ENCODE measurements at places on chromosomes 7 and 10.

DNA sequence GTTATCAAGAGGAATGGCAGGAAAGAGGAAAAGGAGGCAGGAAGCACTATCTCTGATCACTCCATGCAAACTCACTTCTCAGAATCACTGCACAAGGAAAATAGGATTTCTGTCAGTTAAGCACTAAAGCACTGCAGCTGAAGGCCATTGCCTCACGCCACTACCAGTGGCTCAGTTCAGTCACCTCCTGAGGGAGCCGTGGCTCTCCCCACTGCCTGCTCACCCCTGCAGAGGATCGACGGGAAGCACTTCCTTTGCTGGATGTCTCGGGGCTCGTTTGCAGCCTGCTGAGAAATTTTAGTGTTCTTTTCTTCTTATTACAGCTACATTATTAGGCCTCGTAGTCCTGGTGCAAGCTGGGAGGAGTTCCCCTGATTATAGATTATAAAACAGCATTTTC lies 90.1 kb upstream of the ADCY1 start:
- DNase-seq = no peak

DNA sequence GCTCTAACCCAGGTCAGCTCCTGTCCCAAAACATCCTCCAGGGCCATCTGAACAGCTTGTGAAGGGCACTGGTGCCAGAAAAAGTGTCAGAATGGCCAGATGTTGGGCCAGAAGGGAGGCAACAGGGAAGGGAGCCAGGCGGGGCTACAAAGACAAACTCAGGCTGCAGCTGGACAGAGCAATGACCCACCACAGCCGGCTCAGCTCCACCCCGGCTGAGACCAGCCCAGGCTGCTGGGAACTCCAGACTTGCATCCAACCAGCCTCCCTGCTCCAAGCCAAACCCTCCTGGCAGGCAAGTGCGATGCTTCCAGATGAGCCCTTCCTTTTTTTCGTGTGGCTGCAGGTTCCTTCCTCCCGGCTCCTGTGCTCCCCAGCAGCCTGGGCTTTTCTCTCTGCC lies 466.9 kb downstream of the PTPRN2 start:
- no peak for DNase-seq

DNA sequence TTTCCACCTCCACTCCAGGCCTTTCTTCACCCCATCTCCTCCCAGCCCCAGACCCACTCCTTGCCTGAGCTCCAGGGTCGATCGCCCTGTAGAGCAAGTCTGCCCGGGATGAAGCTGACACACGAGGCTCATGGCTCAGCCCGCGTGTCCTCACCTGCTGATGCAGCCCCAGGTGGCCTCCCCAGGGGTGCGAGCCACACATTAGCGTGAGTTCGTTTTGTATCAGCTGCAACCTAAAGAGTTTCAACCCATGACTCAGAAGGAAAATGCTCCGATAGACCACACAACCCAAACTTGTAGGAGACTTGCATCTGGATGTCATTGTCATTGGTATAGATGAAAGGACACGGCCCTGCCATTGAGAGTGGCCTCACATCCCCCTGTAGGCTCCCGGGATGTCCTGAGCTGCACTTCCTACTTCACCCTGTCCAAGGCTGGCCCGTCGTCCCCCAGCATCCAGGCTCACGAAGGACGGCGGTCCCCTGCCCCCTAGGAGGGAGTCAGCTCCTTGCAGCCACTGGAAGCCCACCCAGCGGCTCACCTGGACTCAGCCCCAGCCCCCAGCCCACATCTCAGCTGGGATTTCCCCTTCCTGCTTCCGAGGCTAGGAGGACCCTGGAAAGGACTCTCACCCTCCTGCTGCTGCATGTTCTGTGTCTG lies 97.7 kb downstream of the HTR5A start:
- no peak for DNase-seq

DNA sequence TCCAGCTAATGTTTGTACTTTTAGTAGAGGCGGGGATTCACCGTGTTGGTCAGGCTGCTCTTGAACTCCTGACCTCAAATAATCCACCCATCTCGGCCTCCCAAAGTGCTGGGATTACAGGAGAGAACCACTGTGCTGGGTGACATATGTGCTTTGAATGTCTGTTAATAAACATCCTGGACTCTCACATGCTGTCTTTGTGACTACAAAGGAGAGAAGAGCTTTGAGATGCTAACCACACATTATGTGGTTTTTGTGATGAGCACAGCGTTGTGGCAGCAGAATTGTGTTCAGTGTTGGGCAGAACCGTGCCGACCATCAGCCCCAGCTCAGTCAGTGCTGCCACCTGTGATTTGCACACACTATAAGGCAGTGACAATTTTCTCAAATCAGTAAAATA lies 500.1 kb upstream of the KLF6 start:
- no peak for DNase-seq

- no peak for DNase-seq
Measured at GRCh38 chr7:157938211-157938610, 601.4 kb downstream of the DNAJB6 start.

GRCh38 chr7:155590215-155591018 lies 44.1 kb upstream of the CNPY1 start:
- peak; percentile 69 for DNase-seq

DNA sequence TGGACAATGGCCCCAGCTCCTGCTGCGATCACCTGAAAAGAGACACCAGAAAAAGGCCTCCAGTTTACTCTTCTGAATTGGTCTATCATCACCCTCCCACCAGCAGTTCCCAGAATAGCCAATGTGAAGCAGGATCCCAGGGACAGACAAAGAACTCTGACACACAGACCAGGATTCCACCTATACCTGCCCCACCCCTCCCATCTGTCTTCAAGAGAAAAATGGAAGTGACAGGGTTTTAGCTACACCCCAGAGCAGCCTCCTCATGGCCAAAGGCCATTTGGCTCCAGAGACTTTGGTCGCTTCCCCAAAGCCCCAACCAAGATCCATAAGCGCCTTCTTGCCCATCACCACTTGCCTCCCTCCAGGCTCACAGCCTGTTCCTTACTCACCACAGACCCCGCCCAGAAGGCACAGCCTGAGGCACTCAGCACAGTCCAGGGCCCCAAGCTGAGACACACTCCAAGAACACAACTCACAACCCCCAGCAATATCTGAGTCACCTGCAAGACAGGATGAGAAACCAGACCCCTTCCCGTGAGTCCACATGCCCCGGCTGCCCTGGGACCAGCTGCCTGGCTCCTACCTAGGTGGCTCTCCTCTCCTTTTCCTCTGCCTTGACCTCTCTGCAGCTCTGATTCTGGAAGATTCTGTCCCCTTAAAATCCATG lies 6.5 kb downstream of the TMEM176B start:
- DNase-seq = no peak

- DNase-seq = no peak
Measured at GRCh38 chr10:50211670-50212069, 39.6 kb downstream of the ASAH2 start.

- DNase-seq = no peak
Measured at GRCh38 chr7:20275637-20276036, 55.1 kb upstream of the ITGB8 start.

DNA sequence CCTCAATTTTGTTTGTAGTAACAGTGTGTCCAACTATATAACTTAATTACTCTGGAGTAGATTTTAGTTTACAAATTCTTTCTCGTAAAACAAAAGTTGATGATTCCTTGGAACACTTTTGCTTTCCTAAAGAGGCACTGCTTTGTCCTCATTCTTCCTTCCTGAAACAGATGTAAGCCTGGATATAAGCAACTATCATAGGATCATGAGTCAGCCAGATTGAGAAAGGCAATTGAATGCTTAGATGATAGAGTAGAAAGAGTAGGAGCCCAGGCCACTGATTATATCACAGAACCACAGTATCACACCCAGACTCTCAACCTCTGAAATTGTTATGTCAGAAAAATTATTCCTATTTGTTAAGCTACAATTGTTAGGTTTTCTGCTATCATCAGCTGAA lies 69.9 kb downstream of the TMEM106B start:
- DNase-seq = peak; percentile 72

- no peak for DNase-seq
Measured at GRCh38 chr7:102289057-102289456, 2.4 kb downstream of the SH2B2 start.

DNA sequence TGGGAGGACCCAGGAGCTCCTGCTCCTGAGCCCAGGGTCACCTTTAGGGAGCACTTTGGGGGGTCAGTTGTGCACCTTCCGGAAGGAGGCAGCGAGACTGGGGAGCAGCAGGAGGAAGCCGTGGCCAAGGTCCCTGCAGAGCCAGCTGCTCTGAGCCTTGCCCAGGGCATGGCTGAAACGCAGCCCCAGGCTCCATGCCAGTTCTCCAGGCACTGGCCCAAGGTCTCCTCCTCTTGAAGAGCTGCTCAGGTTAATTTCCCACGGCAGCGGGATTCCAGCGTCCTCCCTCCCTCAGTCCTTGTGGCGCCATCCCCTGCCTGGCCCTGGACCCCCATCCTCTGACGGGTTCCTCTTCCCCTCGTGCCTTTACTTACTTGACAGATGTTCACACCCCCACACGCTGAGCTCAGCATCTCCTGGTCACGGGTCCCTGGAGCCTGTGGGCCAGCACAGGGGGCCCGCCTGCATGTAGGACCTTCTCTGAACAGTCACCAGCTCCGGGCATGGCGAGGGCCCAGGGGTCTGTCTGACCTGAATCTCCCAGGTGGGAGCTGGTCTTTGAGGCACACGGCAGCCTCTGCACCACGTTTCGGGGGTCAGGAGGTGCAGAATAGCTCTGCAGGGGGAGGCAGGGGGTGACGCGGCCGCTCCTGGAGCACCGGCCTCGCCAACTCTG lies 16.7 kb upstream of the CFAP46 start:
- no peak for DNase-seq

- DNase-seq = no peak
Measured at GRCh38 chr7:122600630-122601029, 98.3 kb downstream of the RNF133 start.

GRCh38 chr7:74032624-74033371 lies 4.8 kb downstream of the ELN start:
- no peak for DNase-seq

DNA sequence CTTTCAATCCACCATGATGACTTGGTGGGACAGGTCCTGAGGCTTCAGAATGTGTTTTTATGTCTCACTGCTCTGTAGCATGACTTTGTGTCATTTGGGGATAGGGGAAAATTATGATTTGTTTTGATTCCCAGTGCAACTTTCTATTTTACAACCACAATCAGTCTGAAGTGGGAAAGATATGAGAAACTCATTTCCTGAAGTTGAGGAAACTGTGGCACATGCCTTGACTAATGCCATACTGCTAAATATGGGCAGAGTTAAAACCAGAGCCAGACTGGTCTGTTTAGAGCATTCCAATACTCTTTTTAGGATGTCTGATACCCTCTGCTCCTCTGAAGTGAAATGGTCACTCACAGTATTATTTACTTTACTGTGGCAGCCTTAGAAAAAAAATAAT lies 307.7 kb downstream of the ADRA2A start:
- DNase-seq = no peak

- no peak for DNase-seq
Measured at GRCh38 chr7:128103498-128104107, 72.4 kb upstream of the LRRC4 start.

DNA sequence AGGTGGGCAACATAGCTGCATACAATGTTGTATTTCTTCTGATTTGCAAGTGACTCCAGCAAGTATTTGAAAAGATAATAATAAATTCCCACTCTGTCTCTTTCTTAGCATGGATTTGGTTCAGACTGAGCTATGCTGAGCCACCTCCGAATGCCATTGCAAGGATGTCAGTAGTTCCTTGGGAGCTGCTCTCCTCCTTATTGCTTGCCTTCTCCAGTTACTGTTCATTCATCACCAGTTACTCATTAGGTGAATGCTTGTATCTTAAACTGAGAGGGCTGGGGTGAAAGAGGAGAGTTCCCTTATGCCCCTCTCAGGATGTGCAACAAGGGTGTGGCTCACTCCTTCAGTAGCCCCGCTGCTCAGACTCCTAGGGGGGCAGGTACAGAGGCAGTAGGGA lies 78.4 kb upstream of the PRKAR2B start:
- DNase-seq = no peak

GRCh38 chr7:24475166-24475961 lies 97.9 kb upstream of the PALS2 start:
- no peak for DNase-seq

GRCh38 chr10:31757386-31757791 lies 171.2 kb downstream of the ARHGAP12 start:
- DNase-seq = no peak

- no peak for DNase-seq
Measured at GRCh38 chr10:30170814-30171213, 111.4 kb upstream of the JCAD start.

- no peak for DNase-seq
Measured at GRCh38 chr10:78072504-78072903, 38.8 kb downstream of the RPS24 start.

DNA sequence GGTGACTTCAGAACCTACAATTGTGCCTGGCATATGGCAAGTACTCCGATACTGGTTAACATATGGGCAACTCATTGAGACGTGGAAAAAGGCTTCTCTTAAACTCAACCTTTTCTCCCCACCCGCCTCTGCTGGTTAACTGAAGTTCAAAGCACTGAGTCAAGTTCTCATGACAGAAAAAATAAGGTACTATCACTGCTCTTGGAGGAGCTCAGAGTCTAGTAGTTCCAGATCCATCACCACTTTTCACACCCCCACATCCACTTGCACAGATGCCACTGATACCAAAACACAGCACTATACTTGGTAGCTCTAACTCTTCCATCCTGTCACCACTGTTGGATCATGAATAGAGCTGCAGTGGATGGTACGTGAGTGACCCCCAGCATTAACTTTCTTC lies 36.2 kb downstream of the CCDC6 start:
- DNase-seq = no peak

GRCh38 chr7:132771301-132771730 lies 195.0 kb upstream of the PLXNA4 start:
- DNase-seq = no peak

DNA sequence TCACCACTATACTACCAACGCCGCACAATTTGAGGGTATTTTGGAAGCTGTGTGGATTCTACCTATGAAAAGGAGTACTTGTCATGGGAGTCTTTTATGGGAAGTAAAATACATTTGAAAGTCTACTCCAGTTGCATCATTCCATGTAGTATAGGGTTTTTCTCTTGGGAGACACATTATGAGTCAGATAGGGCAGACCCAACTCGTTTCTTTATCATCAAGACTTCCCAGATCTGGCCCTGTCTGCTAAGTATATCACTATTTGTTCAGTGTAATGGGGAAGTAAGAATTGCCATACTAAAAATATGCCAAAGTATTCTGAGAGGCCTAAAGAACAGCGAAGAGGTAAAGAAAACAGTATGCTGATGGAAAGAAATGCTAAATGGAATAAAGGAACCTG lies 144.2 kb downstream of the SPAG6 start:
- DNase-seq = peak; percentile 91

DNA sequence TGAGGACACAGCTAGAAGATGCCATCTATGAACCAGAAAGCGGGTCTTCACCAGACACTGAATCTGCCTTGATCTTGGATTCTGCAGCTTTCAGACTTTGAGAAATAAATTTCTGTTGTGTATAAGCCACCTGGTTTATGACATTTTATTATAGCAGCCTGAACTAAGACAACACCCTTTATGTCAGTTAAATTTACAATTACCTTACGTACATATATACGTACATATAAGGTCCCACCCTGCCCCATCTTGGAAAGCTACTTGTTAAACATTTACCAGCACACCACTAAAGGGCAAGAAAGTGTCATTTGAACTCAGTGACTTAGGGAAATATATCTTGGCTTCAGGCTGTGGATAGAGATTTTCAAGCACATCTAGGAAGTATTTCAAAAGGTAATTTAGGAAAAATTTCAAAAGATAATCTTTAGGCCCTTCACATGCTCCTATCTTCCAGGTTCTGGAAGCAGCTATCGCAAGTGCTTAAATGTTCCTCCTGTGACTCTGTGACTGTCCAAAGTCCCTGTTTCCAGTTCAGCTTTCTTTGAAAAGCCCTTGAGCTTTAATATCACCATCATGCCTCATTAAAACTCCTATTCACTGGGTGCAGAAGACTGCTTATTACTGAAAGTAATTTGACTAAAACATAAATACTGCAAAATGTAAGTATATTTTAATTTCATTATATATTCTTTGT lies 9.6 kb upstream of the SRI start:
- DNase-seq = no peak

All from inflammatory macrophage treated with lipopolysaccharide for 4 hours (primary cell).